NCI-H1417 (cell line): ENCODE measurements at places on chromosomes 16 and 17.

DNA sequence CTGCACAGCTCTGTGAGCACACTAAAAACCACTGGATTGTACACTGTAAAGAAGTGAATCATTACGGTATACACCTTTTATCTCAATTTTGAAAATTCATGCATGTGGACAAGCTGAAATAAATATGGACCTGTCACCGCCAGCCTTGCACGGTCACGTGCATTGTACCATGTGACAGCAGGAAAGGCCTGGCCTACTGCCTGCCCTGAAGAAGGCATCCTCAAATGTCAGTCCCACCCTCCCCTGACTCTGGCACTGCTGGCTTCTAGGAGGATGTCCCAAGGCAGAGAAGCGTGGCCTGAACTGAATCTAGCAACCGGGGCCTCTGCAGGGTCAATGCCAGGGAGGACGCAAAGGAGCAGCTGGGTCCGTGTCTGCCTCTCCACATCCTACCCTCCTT is 34.6 kb downstream of the SLC38A8 start:
- no peak for DNase-seq

GRCh38 chr16:673399-673991 is 2.0 kb upstream of the RHBDL1 start:
- no peak for DNase-seq

- DNase-seq, result no peak
These were observed 14.8 kb downstream of the PLD6 start for GRCh38 chr17:17191346-17191792.

DNA sequence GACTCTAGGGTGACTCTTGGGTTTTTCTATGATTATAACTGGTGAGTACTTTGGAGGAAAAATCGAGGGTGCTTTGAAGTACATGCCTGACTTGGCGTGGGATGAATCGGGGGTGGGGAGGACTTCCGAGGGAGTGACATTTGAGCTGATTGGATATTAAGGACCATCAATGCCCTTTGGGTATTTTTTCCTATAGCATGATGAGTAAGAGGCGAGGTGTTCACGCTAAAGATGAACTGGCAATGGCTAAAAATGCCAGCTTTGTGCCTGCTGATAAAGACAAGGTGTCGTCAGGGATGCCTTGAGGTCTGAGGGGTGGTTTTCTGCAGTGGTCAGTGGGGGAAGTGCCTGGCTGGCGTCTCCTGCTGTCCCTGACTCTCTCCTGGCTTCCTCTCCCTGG is 25.3 kb downstream of the USP43 start:
- no peak for DNase-seq
